ENCODE measurements at places on chromosomes 5 and 9.
A peak's percentile ranks its signal among the peaks of the same experiment; 100 is the strongest.

GRCh38 chr5:9834871-9835770, 205.0 kb upstream of the TAS2R1 start:
- no peak for DNase-seq

DNA sequence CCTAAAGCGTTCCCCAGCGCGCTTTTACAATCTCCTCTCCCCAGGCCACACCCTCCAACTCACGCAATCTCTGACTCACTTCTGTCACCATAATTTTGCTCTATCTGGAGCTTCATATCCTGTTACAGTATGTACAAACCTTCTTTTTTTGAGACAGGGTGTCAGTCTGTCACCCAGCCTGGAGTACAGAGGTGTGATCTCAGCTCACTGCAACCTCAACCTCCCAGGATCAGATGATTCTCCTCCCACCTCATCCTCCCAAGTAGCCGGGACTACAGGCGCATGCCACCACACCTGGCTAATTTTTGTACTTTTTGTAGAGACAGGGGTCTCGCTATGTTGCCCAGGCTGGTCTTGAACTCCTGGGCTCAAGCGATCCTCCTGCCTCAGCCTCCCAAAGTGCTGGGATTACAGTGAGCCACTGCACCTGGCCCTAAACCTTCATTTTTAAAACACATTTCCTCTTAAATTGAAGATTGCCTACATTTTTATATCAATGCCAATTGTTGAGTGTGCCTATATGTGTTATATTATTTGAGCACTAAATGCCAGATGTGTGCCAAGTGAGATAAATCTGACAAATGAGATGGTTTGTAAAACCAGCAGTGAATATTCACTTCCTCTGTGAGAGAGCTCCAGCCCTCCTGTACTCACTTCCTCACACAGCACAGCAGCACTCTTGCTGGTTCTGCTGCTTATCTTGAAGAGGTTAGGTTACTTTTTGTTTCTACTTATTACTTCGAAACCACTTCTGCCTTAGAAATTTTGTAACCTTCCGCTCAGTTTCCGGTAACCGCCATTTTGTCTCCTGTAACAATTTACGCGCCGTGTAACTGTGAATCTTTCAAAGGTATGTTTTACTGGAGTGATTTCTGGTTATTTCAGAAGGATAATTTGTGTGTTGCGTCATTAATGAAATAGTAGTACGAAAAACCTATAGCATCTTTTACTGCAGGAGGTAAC, 57.9 kb downstream of the DOCK8 start:
- peak; percentile 55 for DNase-seq

DNA sequence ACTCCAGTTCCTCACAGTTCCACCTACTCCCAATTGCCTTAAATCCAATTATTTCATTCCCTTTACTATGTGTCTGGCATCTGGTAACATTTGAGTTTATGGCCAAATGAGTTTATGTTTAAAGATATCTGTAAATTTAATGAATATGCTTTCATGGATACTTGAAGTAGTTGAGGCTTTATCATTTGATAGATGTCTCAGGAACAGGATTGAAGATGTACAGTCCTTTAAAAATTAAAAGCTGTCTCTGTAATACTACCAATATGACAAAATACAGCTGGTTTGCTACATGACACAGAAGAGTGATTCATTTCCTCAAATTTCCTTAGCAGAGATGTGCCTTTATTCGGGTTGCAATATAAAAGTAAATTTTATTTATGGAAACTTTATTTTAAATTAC, 2326.0 kb upstream of the ACO1 start:
- DNase-seq: no peak

DNA sequence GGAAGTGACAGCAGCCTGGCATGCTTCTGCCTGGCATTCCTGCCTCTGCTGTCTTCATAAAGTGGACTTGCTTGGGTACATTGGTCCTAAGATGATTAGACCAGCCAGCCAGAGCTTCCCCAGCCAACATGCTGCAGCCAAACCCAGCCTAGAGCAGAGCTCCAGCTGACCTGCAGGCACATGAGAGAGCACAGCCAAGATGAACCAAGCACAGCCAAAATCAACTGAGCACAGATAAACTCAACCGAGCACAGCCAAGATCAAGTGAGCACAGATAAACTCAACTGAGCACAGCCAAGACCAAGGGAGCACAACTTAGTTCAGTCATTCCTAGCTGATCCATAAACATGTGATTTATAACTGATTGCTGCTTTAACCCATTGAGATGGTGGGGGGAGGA, 266.5 kb downstream of the MSX2 start:
- DNase-seq: no peak

- no peak for DNase-seq
Observed at GRCh38 chr5:55324006-55324405, 16.2 kb downstream of the MTREX start.

DNA sequence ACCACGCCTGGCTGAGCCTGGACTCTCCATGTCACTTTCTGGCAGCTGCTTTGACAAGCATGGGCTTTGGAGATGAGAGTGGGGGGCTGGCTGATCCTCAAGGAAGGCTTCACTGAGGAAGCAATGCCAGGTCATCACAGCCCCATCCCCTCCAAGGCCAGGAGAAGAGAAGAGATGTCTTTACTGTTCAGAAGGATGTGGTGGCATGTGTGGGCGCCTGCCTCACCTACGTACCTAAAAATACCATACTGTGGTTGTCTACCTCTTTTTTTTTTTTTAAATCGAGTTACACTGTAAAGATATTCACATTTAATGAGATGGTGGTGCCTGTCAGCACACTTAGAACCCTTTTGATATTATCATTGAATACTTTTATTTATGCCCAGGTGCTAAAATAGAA, 26.4 kb upstream of the CTNNA1 start:
- no peak for DNase-seq

DNA sequence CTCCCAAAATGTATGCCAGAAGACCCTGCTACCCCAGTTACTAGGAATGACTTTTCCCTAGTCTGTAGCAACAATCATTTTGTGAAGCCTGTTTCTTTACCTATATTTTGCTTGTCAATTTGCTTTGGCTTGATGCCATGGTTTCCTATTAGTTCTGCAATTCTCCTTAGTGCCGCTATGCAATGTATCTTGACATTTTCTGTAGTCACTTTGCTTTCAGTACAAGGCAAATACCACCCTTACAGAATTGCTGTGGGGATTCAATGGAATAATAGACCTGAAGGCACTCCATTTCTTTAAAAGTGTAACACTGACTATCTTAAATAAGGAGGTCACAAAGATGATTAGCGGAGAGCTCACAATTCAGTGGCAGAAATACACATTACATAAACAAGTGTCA, 291.1 kb downstream of the NR2F1-AS1 start:
- no peak for DNase-seq

DNA sequence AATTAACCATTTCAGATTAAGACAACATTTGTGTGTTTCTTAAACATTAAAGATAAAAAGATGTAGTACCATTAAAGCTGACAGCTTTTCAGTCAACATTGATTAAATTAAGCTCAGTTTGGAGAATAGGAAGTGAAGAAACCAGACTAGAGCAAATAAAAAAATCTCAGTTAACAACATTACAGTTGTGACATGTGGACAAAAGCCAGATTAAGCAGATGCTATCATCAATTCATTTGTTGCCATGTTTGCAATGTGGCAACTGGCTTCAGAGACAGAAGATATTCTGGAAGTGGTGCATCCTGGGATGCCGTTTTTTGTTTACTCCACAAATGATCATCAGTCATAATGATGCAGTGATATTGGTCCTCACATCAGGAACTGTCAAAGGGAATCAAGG, 70.3 kb upstream of the CNTLN start:
- DNase-seq: no peak

DNA sequence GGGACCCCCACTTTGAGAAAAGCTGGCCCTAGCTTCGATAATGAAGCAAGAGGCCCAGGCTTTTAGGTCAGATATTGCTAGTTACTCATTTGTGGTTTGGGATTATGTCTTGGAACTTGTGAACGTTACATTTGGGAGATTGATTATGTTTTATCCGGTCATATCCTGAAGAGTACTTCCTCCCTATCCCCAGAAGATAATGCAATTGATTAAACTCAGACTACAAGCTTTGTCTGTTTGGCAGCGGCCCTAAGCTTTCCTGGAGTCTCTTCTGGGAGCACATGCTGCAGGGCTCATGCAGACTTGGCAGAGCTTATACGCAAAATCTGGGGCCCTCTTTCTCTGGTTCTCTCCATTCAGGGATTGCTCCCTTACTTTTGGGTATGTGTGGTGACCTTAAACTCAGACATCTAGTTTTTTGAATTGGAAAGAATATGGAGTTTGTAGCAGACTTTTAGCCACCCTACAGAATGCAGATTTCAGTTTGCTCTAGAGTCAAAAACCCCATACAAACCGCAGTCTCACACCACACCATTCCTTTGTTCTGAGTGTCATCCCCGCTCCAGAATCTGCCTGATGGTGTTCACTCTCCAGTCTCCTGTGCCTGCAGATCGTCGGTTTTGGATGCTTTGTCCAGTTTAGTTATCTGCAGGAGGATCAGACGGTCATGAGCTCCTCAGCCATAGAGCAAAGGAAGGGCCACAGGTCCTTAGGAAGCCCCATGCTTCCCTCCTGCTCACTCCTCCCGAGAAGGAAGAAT, 449.5 kb upstream of the TRPC7 start:
- no peak for DNase-seq

DNA sequence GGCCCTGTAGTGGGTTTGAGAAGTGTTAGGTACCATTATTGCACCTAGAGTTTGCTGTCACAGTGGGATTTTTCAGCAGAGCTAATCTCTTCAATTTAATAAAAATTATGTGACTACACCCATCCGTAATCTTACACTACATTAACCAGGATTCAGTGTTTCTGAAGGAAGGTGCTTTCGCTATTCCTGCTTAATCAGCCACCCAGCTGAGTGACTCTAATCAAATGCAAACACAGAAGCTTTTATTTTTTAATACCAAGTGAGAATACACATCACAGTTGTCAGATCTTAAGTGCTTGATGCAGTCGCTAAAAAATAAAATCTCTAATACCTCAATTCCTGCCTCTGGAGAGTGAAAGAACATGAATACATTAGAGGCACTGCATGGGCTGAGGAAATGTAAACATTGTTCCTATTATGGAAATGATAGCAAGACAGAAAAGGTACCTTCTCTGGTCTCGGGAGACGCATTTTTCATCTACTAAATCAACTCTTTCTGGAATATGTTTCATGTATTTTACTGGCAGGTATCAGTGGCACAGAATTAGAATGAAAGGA, 125.7 kb downstream of the SEMA6A start:
- no peak for DNase-seq

- DNase-seq: no peak
Observed at GRCh38 chr5:53110156-53110555, 599 bp upstream of the MOCS2 start.

DNA sequence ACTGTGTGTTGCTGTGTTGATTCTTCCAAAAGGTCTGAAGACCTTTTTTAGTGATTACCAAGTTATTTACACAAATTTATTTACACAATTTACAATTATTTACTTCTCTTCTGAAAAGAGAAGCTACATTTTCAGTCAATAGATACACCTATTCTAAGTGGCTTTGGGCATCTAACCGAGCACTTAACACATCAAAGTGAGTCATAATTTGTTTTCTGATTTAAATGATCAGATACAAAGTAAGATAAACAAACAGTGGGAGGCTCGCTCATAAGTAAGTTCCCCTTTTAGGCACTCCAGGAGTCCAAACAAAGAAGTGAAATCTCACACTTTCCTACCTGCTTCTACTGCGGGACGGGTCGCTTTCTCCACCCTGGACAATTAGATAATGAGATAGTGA, 90.2 kb downstream of the APBA1 start:
- no peak for DNase-seq

DNA sequence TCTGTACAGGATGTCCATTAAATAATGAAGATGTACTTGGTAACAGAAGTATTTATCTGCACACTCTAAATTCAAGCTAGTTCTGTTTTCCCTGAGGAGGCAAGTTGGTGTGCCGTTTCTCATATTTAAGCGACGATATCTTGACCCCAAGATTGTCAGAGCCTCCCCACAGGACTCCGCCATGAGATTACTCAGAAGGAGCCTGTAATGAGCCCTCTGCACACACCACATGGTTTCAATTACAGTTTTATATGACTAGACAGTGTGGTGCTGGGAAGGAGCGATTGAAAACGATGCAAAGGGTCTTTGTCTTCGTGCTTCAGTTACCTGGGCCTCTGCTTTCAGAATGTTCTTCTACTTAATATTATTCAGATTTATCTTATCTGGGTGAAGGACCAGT, 840.4 kb upstream of the WWC1 start:
- no peak for DNase-seq

DNA sequence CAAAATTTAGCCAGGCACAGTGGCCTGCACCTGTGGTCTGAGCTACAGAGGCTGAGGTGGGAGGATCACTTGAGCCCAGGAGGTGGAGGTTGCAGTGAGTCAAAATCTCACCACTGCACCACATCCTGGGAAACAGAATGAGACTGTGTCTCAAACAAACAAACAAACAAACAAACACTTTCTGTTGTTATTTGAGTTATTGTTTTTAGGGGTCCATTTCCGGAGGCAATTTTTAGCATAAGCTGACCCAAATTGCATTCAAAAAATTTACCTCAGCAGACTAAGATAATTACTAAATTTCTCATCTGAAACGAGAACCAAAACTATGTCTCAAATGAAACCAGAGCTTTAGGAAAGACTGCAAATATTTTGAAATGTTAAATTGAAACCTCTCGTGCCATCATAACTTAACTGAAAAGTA, 1485.1 kb downstream of the EFNA5 start:
- no peak for DNase-seq

DNA sequence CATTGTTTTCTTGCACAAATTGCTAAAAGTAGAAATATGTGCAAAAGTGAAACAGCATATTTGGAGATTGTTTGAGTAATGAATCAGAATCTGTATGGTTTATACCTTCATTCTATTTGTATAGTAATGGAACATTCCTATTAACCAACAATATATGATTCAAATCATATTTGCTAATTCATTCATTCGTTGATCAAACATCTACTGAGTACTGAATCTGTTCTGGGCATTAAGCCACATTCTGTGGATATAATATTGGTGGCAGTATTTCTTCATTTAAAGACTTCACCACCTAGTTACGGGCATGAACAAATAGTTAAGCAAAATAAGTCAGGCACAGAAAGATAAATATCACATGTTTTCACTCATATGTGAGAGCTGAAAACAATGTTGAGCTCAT, 385.7 kb downstream of the MTRR start:
- no peak for DNase-seq

GRCh38 chr5:107401470-107402122, 269.1 kb downstream of the EFNA5 start:
- DNase-seq: no peak

DNA sequence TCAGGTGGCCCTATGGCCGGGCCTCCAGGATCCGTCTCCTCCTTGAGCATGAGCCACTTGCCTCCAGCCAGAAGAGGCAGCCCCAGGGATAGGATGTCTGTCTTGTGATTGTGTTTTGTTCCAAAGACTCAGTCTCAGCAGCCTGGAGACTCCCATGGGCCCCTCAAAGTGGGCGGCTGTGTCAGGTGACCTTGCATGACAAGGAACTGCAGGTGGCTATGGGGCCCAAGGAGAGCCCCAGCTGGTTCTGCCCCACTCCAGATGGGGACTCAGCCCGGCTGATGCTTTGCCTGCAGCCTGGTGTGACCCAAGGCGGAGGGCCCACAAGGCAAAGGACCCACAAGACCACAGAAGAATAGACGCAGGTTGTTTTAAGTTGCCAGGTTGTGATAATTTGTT, 284.3 kb upstream of the IRX4 start:
- DNase-seq: no peak

- DNase-seq: no peak
Observed at GRCh38 chr5:162817364-162817763, 620.0 kb upstream of the CCNG1 start.
